ENCODE measurements at places on chromosomes 4 and X.

DNA sequence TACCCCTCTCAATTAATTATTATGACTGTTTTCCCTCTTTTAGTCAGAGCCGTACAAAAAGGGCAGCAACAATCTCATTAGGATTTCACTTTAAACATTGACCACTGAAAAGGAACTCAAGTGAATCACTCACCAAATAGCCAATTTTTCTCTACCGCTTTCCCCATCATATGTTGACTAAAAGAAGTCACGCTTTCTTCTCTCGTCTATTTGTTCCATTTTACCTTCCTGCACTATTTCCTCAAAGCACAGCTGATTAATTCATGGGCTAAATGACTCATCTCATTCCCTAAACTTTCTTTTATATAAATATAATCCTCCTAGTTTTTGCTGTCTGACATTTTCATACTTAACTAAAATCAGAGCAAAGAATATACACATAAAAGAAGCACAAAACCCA lies 8.2 kb downstream of the MID1 start:
- DNase-seq: no peak

DNA sequence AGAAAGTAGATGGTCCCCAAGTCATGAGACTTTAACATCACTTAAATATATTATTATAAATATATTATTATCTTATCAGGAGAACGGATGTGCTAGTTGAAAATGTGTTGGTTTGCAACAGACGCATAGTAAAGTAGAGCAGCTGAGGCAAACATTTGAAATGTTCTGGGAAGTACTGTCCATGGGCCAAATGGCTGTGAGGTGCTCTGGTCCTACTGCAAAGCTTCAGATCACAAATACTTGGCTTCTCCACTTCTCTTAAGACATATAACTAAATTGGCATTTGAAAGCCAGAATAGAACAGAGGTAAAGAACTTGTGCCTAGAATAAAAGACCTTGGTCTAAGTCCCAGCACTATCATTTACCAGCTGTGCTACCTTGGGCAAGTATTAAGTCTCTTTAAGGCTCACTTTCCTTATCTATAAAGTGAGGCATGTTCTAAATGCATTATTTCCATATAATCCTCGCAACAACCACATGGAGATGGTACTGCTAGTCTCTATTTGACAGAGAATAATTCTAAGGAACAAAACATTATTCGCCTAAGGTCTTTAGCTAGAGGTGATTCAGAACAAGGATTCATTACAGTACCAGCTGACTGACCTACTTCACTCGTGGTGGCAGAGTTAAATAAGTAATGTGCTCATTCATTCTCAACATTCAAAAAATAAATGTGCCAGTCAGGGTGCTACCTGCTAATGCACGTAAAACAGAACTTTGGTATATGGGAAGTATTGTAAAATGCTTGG lies 297.1 kb downstream of the PPP3CA start:
- DNase-seq: no peak

GRCh38 chr4:41643331-41643730 lies 105.2 kb downstream of the PHOX2B start:
- DNase-seq: no peak

- no peak for DNase-seq
Observed at GRCh38 chr4:98383431-98384106, 122.4 kb downstream of the RAP1GDS1 start.

Data from activated CD4-positive, alpha-beta T cell treated with anti-CD3 and anti-CD28 coated beads, Interleukin-2, amount 50 U/mL, for 24 hours (primary cell).